ENCODE measurements at places on chromosomes 12 and 14.

- DNase-seq: no peak
Measured at GRCh38 chr12:131732996-131733615, 22.2 kb downstream of the SFSWAP start.

- DNase-seq: no peak
Measured at GRCh38 chr12:2941524-2941923, 17.7 kb upstream of the TEAD4 start.

DNA sequence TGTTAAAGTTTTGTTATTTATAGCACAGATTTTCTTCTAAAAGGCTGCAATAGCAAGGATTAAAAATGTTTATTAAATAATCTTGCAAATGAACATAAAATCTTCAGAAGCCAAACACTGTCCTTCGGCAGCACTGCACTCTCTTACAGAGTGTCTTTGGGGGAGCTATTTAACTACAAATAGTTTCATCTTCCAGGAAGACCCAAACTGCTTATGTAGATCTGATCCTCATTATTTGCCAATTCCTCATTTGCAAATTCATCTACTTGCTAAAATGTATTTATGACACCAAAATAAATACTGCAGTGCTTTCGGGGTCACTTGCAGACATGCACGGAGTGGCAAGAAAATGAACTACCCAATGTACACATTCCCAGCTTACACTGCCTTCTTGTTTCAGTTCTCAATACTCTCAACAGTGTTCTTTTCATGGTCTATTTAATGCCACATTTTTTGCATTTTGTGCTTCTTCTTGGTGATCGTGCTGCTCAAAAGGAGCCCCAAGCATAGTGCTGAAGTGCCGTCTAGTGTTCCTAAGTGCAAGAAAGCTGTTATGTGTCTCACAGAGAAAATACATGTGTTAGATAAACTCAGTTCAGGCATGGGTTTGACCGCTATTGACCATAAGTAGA lies 128.1 kb downstream of the PRKD1 start:
- DNase-seq: no peak

- DNase-seq: peak; percentile 6
Measured at GRCh38 chr12:105100998-105101397, 6.5 kb upstream of the WASHC4 start.

- no peak for DNase-seq
Measured at GRCh38 chr12:56878010-56878339, 56.2 kb downstream of the SDR9C7 start.

- no peak for DNase-seq
Measured at GRCh38 chr14:52740751-52741150, 10.8 kb downstream of the STYX start.
